ENCODE measurements at places on chromosomes 12 and 14. TPM values are rescaled to one million over a fixed set of nuclear protein-coding genes. Genes with fewer than 3 reads are reported as not detected.
A peak's percentile ranks its signal among the peaks of the same experiment; 100 is the strongest.

PRIMA1 gene
- 2.3 TPM for total RNA-seq

RNU4-1 gene
- total RNA-seq, result 3,277 TPM

IFNG gene
- total RNA-seq, result not detected

TSHR gene
- not detected for total RNA-seq

WBP11 gene
- total RNA-seq, result 108 TPM

CCDC196 gene
- not detected for total RNA-seq

DNA sequence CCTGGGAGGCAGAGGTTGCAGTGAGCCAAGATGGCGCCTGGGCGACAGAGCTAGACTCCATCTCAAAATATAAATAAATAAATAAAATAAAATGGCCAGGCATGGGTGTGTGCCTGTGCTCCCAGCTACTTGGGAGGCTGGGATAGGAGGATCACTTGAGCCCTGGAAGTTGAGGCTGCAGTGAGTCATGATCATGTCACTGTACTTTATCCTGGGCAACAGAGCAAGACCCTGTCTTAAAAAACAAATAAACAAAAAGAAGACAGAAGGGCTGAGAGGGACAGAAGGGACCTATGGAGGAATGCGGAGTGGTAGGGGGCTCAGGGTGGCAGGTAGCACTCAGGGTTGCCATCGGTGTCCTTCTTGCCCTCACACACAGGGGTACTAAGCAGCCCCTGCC, 40.8 kb downstream of the PRPF40B start:
- no peak for DNase-seq

DNA sequence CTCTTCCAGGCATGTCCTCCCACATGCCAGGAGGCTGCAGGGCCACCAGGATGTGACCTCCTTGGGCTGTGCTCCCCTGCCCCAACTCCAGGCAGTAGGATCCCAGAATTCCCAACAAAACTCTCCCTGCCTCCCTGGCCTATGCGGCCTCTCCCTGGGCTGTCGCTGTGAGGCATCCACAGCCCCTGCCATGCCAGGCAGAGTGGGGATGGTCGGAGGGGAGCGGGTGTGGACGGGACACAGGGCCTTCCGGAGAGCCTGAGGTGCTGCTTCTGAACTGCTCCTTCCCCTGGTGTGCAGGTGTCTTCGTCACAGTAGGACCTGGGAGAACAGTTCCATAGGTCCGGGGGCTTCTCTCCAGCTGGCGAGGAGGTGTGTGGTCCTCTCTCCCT, 18.3 kb downstream of the GPR132 start:
- DNase-seq, result no peak

DNA sequence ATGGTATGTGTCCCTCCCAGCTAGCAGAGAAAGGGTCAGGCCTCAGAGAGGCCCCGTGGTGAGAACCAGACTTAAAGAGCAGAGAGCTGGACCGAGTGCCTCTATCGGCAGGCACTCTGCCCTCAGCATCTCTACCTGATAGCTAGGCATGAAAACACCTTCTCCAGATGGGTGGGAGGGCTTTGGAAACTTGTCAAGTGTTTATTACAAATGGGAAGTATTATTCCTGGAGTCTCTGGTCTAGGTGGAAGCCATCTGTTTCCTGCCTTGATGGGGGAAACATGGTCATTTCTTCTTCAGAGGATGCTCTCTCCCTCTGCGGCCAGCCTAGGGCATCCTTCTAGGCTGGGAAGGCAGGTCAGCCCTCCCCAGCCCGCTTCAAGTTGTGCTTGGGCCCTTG, 2.3 kb downstream of the TMEM63C start:
- DNase-seq, result no peak

DNA sequence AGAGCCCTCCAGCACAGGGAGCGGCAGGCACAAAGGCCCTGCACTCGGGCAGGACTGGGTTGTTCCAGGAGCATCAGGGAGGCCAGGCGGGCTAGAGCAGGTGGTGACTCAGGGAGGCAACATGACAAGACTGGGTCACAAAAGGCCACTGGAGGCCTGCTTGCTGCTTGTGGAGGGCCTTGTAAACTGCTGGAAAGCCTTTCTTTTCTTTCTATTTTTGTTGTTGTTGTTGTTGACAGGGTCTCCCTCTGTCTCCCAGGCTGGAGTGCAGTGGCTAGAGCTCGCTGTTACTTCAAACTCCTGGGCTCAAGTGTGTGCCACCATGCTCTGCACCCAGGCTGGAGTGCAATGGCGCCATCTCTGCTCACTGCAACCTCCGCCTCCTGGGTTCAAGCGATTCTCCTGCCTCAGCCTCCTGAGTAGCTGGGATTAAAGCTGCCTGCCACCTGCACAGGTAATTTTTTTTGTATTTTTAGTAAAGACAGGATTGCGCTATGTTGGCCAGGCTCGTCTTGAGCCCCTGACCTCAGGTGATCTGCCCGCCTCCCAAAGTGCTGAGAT, 11.8 kb upstream of the RCOR1 start:
- no peak for DNase-seq

DNA sequence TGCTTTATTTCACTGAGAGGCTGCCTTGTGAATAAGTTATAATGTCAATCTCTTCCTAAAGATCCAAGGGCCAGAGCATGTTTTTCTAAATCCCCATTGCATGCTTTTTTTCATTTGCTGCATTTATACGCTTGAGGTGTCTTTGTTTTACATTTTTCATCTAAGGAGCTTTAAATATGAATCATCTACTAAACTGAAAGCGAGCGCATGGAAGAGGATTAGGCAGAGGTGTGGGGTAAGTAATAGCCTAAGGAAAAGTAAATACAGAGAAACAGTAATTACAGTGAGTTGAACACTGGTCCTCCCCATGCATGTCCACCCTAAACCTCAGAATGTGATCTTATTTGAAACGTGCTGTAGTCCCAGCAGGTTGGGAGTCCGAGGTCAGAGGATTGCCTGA, 76.4 kb upstream of the METAP2 start:
- no peak for DNase-seq

DNA sequence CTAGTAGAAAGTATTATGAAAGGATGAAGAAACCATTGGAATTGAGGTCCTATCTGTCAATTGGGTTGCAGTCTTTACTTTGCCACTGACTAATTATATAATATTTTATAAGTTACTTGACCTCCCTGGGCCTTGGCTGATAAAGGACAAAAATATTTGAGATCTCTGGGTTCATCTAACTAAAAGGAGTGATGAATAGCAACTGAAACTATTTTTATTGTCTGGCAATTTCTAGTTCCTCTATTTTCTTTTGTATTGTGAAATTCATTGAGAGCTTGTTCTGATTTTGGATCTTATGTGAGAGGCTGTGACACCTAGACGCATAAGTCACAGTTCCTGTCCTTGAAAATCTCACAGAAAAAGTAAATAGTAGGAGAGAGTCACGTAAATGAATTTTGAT, 415.7 kb upstream of the ATP2B1 start:
- DNase-seq, result no peak

DNA sequence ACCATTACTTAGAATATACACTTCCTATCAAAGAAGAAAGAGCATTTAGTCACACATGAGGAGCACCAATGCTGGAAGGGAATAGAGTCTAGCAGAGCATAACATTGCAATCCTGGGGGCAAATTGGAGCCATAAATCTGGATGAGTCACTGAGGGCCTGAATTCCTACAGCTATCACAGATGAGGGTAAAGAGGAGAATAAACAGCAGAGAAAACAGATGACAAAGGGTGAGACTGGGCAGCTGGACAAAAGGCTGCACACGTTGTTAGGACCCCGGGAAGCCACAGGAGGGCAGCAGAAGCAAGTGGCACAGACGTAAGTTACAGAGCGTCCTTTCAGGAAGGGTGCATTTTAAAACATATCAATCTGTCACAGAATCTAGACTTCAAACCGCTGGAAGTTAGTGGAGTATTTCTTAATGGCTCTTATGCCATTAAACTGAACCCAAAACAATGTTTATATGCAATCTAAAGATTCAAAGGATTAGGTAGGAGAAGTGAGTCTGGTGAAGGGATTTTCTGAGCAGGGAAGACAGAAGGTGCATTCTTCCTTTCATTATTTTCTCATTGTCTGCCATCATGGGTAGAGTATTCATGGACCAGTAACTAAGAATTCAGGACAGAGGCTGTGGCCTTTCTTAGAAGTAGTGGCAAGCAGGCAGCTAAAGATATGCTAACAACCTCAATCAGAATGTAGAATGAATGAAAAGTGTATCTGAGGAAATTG, 159.8 kb upstream of the DAAM1 start:
- peak; percentile 63 for DNase-seq

GRCh38 chr12:100266585-100266834, 369 bp downstream of the DEPDC4 start:
- DNase-seq, result no peak

GRCh38 chr12:2332236-2332635, 279.4 kb downstream of the CACNA1C start:
- DNase-seq, result no peak

- no peak for DNase-seq
These were observed 184.6 kb downstream of the FOXN3 start for GRCh38 chr14:89232265-89233070.

DNA sequence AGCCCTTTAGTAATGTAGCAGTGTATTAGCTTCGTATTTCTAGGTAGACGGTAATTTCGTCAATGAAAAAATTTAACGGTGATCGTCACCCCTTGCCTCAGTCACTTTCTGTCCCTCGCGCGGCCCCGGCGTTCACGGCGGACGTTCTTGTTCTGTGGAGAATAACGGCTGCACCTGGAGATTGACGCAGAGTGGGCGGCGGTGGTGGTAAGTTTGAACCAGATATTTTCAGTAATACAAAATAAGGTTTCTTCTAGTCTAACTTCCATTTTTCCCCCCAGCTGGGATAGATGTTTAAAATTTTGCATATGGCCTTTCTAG, 341 bp downstream of the ZNF10 start:
- DNase-seq, result no peak

DNA sequence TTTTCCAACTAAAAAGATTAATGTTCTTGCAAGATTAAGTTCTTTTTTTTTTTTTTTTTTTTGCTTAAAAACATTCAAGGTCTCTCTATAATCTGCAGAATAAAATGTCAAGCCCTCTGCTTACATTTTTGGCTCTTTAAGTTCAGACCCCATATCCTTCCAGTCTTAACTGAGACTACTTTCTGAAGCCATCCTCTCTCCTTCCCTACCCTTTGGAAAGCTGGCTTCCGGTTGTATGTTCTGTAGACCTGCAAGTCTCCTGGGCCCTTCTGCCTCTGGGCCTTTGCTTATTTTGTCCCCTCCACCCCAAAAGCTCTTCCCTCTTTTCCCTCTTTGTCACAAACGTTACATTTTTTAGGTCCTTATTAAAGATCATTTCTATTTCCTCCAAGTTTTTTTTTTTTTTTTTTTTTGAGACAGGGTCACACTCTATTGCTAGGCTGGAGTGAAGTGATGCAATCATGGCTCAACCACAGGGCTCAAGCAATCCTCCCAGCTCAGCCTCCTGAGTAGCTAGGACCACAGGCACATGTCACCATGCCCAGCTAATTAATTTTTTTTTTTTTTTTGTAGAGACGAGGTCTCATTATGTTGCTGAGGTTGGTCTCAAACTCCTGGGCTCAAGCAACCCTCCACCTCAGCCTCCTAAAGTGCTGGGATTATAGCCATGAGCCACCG, 46.5 kb downstream of the PTPRB start:
- no peak for DNase-seq

DNA sequence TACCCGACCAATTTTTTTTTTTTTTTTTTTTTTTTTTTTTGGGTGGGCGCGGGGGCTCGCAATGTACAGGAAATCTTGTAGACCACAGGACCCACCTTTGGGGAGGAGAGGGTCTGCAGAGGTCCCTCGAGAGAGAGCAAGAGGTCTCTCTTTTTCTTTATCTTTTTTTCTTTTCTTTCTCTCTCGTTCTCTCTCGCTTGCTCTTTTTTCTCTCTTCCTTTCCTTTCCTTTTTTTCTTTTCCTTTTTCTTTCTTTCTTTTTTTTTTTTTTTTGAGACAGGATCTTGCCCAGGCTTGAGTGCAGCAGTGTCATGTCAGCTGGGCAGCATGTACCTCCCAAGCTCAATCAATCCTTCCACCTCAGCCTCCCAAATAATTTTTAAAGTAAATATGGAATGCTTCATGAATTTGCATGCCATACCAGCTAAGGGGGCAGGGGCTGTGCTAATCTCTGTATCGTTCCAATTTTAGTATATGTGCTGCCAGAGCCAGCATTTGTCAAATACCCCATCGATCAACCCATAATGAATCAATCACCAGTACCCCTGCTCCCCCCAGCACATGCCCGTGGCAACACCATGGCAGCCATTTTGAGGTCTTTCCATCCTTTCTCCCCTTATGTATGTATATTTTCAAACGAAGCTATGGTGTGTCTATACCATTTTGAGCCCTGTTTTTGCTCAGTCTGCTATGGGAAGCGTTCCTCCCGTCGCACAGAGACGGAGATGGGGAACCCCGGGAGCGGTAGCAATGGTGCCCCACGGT, 9.3 kb downstream of the PAPLN start:
- no peak for DNase-seq

Measured in H9 (cell line).